T-helper 17 cell (primary cell): ENCODE measurements at places on chromosomes 6 and 20. TPM values are rescaled to one million over a fixed set of nuclear protein-coding genes. Genes with fewer than 3 reads are reported as not detected.

The ULBP1 gene
- not detected for total RNA-seq

The SEL1L2 gene
- total RNA-seq = not detected

The RWDD2A gene
- total RNA-seq = 1.5 TPM

The PMEPA1 gene
- 4.5 TPM for total RNA-seq

The BNIP5 gene
- not detected for total RNA-seq

The TRIM15 gene
- not detected for total RNA-seq

The ARMC2 gene
- total RNA-seq = 6.9 TPM

The VGLL2 gene
- total RNA-seq = not detected

The BMP7 gene
- not detected for total RNA-seq

The FAM229B gene
- total RNA-seq = 0.50 TPM

The TRPC4AP gene
- 50.8 TPM for total RNA-seq

The ULBP3 gene
- 0.68 TPM for total RNA-seq

The STX11 gene
- total RNA-seq = 16.1 TPM

The HRH3 gene
- not detected for total RNA-seq

The HLA-DOA gene
- total RNA-seq = 2.6 TPM

The LY6G6F gene
- total RNA-seq = 29.1 TPM

The IL17F gene
- total RNA-seq = 0.35 TPM

The TSPO2 gene
- total RNA-seq = not detected

The EDN1 gene
- total RNA-seq = 1.2 TPM

The HLA-A gene
- 1,960 TPM for total RNA-seq
